ENCODE measurements at places on chromosomes 2 and 18.
A peak's percentile ranks its signal among the peaks of the same experiment; 100 is the strongest.

- DNase-seq: no peak
Measured at GRCh38 chr2:143125717-143126116, 3.5 kb upstream of the ARHGAP15 start.

GRCh38 chr2:73985308-73986084 lies 786 bp downstream of the TET3 start:
- DNase-seq: peak; percentile 36

- DNase-seq: no peak
Measured at GRCh38 chr2:187775651-187776050, 221.4 kb upstream of the TFPI start.

DNA sequence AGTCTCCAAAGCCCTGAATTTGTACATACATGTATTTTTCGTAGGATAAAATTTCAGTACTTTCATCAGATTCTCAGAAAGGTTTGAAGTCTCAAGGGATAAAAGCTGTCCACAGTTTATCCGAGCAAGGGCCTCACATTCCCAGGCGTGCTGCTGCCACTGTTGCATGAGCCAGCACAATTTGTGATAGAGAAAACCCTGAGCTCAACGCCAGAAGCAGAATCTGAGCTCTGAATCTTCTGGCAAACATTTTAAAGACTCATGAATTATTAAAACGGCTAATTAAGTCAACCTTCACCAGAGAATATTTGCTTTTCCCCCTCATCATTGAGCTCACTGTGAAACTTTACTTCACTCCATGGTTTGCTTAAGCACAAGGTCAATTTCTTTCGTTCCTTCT lies 38.5 kb upstream of the STPG4 start:
- DNase-seq: no peak

DNA sequence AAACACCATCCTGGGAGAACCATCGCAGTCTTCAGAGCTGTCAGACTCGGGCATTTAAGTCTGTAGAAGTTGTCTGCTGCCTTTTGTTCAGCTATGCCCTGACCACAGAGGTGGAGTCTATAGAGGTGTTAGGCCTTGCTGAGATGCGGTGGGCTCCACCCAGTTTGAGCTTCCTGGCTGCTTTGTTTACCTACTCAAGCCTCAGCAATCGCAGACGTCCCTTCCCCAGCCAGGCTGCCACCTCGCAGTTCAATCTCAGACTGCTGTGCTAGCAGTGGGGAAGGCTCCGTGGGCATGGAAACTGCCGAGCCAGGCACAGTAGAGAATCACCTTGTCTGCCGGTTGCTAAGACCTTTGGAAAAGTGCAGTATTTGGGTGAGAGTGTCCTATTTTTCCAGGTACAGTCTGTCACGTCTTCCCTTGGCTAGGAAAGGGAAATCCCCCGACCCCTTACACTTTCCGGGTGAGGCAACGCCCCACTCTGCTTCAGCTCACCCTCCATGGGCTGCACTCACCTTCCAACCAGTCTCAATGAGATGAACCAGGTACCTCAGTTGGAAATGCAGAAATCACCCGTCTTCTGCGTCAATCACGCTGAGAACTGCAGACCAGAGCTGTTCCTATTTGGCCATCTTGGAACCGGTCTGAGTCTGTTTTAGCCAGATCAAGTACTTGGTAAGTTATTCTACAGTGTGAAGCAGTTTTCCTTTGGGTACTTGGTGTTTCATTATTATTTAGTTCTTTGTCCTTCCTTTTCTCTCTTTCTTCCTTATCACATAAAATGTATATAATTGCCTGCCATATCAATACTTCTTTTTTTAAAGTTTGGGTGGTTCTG lies 71.5 kb downstream of the CDC42EP3 start:
- DNase-seq: no peak

- DNase-seq: no peak
Measured at GRCh38 chr2:15544227-15544626, 16.9 kb downstream of the NBAS start.

- DNase-seq: no peak
Measured at GRCh38 chr2:202944408-202944807, 32.3 kb downstream of the CARF start.

GRCh38 chr2:110848519-110849030 lies 116.2 kb downstream of the ACOXL start:
- DNase-seq: no peak

DNA sequence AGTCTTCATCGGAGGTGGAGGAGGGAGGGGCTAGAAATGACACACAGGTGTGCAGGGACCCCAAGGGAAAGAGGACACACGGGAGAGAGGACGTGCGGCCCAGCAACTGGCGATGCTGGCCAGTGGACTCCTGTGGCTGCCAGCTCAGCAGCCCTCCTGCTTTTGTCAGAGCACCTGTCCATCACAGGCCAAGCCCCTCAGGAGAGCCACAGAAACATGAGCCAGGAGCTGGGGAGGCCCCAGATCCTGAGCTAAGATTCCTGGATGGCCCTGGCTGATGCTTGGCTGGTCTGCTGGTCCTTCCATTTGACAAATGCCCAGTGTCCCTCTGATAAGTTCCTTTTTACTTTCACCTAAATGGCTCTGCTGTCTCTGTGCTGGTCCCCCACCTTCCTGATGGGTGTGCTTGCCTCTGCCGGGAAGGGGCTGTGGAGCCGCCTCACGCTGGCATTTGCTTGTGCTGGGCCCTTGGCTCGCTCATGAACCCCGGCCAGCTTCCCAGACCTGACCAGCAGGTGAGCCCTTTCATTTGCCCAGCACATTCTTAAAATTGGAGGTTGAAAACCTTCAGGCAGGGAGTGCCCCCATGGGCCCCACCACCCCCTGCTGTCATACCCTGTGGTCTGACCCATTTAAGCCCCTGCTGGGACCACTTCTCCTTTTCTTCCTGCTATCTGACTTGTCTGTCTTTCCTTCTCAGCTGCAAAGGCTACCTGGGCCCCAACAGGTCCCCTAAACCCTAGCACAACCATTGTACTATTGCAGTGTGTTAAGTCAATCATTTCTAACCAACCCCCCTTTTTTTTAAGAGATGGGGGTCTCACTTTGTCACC lies 37.3 kb downstream of the CYP27C1 start:
- DNase-seq: no peak

GRCh38 chr2:72291059-72291458 lies 143.4 kb upstream of the CYP26B1 start:
- DNase-seq: no peak

- peak; percentile 45 for DNase-seq
Measured at GRCh38 chr2:2846332-2847208, 515.5 kb upstream of the MYT1L start.

- no peak for DNase-seq
Measured at GRCh38 chr2:230312638-230313037, 14.4 kb upstream of the SP140L start.

GRCh38 chr18:46866523-46866922 lies 50.8 kb downstream of the PIAS2 start:
- DNase-seq: no peak

DNA sequence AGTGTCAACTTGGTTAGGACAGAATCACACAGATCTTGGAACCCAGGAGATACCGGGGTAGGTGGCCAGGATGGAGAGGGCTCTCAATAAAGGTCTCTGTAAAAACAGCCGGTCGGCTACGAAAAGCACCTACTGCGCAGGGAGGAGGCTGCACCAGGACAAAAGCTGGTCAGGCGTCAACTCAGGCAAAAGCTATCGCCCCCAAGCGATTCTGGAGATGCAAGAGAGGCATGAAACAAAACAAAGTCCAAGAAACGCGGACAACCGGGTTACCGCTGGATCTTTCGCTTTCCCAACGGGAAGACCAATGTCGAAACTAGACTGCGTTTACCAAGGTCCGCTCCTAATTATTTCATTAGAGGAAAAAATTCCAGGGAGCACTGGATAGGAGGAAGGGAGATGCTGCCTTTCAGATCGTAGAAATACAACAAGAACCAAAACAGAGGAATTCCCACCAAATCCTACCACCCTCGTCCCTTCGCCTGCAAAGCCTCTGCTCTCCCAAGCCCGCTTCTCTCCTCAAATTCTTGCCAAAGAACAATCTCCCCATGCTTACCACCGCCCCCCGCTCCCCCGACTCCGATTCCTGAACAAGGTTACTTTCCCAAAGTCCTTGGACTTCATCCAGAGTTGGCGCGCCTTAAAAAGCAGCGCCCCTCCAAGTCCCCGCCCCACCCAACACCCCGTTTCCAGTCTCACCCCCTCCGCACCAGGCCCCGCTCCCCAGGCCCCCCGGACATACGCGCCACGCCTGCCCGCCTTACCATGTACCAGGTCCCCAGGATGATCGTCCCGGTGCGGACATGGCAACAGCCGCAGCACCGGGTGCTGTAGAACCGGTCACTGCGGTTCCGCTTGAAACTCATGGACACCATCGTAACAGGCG lies 539 bp downstream of the LAPTM4A start:
- peak; percentile 65 for DNase-seq

DNA sequence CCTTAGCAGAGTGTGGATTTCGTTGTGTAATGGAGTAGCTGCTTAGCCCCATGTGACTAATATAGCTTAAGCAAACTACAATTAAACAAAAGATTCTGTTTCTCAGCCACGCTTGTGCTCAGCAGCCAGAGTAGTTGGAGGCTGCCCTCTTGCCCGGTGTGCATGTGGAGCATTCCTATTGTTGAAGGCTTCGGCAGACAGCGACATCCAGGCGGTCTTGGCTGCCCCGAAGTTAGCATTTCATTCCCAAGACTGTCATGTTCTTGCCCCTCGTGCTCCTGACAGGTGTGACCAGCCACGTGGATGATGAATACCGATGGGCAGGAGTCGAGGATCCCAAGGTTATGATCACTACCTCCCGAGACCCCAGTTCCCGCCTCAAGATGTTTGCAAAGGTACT lies 2.4 kb downstream of the IMP4 start:
- no peak for DNase-seq

DNA sequence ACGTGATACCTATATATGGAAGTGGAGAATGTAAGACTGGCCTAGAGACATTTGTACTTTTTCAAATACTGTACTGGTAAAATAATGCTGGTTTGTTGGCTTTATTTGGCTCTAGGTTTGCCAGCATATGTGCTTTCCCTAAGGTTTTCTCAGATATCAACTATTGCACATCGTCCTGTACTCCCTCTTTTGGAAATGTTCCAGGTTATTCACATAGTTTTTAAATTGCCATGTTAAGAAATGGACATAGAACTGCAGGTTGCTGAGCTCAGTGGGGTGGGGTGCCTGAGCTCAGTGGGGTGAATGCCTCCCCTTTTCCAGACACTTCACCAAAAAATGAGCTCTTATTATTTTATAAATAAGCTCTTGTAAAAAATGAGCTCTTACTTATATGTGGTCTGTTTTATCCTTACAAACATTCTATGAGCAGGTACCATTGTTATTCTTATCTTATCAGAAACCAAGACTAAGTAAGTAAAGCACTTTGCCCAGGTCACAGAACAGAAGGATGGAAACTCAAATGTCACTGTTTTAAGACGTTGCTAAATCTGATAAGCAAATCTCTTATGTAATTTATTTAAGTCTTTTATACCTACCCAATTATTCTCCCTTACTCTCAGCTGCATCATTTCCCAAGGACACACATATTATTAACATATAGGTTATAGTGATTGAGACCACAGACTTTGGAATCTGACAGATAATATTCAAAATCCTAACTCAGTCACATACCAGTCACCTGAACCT lies 99.0 kb downstream of the CPS1 start:
- DNase-seq: no peak

DNA sequence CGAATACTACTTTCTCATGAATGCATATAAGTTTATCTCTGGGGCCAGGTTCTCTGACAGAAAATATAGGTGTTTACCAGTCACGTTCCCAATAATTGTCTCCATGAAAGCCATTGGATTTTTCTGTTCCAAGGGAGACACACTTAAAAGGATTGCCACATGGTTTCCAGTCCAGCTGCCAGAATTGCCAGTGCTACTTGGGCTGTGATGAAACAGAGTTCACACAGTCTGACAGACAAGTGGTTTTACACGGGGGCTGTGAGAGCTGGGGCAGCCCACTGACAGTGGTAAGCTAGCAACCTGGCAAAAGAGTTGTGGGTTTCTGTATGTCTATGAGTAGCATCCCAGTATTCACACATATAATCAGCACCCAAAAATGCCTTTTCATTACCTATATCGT lies 27.7 kb upstream of the ATRAID start:
- no peak for DNase-seq

DNA sequence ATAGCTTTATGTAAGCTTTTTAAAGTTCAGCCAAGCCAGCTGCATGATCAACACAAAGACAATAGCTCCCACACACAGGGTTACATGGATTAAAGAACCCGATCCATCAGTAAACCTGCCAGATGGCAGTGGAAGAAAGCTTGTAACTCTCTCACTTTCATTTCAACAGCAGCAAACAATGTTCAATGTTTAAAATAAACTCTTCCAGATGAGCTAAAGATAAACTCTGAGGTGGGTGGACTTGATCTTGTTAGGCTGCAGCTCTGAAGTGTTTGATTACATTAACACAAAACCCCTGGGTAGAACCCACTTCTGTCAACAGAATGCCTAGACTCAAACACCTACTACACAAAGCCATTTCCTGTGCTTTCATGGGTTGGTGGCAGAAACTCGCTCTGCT lies 13.9 kb downstream of the RDH14 start:
- DNase-seq: no peak

GRCh38 chr2:33509908-33510585 lies 33.6 kb downstream of the RASGRP3 start:
- DNase-seq: no peak

- DNase-seq: no peak
Measured at GRCh38 chr2:128958241-128958640, 639.6 kb upstream of the HS6ST1 start.

DNA sequence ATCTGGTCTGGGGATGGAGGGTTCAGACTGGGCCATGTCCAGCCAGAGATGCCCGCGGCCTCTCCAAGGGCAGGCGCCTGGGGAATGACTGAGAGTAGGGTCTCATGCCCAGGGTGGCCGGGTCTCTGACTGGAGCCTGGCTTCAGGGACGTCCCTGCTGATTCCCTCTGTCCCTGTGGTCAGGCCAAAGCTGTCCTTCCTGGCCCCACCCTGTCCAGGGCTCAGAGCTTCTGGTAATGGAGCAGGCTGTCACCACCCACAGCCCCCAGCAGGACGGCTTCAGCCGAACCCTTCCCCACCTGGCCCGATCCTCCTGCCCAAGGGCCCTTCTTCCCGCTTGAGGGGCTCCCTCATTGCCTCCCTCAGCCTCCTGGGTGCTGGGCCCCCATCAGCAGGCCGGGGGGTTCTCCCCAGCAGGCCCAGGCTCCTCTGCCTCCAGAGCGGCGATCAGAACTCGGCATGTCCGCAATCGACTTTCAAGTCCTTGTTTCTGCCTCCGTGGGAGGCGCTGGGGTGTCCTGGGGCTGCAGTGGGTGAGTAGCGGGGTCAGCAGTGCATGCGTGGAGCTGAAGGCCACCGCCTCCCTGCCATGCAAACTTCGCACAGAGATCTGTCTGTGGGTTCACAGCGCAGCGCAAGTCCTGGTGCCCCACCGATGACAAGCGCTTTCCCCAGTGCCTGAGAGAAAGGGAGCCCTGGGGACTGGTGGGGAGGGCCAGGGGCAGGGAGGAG lies 18.3 kb downstream of the RAMP1 start:
- DNase-seq: no peak

GRCh38 chr2:26035090-26035743 lies 1.3 kb downstream of the RAB10 start:
- DNase-seq: peak; percentile 71

DNA sequence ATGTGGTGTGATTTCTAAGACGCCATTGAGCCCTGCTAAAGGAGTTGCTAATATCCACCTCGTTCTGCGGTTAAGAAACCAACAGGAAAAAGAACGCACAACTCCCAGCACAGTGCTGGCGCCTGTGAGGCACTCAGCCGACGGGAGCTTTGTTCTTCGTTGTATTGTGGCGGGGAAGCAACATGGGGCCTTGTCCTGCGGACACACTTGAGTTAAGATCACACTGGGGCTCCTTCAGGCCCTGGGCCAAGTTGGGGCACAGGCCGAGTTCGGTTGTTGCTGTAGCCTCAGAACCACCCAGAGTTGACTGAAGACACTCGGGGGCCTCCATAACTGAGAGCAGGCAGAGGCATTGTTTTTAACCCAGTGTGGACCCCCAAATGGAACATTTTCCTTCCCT lies 30.6 kb upstream of the CD8A start:
- DNase-seq: no peak
